Ascending aorta (tissue), 2 donors: ENCODE measurements at places on chromosomes 5 and 9.
A peak's percentile ranks its signal among the peaks of the same experiment; 100 is the strongest.

DNA sequence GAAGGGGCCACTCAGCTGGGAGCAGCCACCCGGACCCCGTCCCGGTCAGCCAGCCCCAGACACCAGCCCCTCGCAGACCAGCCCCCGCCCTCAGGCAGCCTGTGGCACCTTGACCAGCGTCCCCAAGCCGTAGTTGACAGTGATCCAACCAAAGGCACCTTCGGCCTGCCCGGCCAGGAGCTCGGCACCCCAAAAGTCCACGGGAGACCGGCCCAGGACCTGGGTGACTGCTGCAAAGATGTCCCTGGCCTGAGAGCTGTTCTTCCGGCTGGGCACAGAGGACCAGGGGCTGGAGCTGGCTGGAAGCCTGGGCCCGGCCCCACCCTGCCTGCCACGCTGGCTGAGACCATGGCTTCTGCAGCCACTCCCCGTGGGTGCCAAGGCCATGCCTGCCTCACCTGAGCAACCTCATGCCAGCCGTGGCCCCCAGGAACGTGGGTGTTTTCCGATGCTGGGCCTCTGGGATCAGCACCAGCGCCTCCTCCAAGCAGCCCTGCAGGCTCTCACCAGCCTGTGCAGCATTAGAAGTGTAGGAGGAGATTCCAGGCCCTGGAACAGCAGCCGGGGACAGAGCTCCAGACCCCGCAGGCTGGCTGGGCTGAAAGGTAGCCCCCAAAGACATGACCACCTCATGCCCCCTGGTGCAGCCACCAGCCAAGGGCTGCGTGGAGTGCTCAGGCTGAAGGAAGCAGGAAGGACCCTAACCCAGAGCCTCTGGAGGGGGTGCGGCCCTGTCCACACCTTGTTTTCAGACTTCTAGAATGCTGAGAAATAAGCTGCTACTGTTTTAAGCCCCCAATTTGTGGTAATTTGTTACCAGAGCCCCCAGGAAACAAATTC is 4.2 kb downstream of the ENTPD8 start:
- no peak for DNase-seq

- no peak for DNase-seq
Measured at GRCh38 chr9:3367185-3367584, 158.6 kb downstream of the RFX3 start.

DNA sequence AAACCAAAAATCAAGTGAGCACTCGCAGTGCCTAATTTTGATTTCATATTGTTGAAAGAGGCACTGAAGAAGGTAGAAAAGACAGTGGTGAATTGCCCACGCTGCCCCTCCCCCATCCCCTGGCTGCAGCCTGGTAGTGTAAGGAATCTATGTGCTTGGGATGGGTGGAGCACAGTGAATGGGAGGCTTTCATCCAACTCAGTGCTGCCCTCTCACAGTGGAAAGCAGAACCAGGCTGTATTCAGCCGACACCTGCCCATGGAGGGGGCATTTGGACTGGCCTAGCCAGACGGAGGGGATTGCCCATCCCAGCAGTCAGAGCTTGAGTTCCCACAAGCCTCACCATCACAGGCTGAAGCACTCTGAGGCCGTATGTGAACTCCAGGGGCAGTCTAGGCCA is 800.4 kb upstream of the DMAC1 start:
- DNase-seq: no peak

- no peak for DNase-seq
Measured at GRCh38 chr5:117657541-117657940, 1082.9 kb upstream of the SEMA6A start.

DNA sequence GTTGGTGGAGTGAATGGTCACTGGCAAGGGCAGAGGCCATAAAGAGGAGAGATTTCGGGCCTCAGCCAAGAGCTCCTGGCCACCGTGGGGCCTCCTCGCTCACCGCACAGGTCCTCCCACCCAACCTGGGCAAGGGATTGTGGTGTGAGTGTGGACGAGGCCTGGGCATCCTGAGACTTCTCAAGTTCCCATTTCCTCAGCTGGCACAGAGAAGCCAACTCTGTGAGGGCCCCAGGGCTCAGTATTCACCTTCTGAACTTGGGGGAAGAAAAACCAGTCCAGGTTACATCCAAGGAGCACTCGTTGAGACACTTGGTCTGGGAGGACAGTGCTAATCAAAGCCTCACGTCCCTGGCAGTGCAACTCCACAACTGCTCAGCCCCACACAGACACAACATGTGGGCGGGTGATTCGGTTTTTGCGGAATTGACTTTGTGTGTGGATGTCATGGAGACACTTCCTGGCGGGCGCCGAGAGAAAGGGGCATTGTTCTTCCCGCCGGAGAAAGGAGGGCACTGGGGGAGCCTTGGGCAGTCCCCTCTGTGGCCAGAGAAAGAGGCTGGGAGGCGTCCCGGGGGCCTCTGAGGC is 28.5 kb upstream of the NKD2 start:
- no peak for DNase-seq

DNA sequence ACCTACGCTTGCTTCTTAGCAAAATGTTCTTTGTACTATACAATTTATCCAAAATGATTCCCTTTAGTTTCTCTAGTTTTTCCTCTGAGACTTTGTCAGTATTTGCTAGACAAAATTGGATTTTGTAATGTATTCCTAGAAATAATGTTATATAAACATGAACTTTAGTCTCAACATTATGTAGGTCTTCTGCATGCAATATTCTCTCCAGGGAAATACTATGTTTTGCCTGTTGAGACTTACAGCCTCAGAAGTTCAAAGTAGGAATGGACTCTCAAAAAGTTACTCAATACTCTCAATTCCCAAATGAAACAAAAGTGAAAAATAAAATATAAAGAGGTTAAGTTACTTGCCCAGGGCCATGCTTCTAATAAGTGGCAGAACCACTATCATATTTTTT is 24.8 kb upstream of the SMC2 start:
- DNase-seq: no peak

DNA sequence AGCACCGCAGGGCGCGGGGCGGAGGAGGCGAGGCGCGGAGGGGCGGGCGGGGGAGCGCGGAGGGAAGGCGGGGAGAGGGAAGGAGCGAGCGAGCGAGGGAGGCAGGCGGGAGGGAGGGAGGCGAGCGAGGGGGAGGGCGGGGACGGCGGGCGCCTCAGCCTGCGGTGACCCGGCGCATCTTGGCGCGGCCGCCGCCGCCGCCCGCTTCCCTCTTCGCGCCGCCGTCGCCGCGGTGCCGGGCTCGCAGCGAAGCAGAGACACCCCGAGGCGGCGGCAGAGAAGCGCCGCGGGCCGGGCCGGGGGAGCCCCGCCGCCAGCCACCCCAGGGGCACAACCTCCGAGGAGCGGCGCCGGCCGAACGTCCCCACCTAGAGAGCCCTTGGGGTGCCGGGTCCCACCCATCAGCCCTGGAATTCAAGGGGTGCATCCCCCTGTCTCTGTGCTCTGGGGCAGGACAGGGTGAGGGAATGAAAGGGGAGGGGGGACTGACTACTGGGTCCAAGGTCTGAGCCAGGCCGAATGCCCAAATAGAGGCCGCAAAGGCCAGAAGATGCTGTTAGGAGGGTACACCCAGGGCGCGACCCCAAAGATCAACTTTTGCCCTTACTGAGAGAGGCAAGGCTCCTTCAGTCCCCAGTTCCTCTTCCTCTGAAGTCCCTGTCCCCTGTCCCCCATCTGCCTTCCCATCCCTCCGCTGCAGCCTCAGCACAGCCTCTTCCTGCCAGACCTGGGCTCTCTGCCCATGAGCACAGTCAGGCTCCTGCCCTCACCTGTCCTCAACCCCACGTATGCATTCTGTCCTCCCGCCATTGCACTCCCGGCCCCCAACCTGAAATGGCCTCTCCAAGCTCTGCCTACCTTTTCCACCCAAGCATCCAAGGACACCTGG is at the start of gene ADAMTS2:
Gene ADAMTS2, minus strand, starts transcription at position 29 of the 889 bp plus-strand sequence. CDS start 133 bp downstream, outside the sequence.
- DNase-seq: no peak

DNA sequence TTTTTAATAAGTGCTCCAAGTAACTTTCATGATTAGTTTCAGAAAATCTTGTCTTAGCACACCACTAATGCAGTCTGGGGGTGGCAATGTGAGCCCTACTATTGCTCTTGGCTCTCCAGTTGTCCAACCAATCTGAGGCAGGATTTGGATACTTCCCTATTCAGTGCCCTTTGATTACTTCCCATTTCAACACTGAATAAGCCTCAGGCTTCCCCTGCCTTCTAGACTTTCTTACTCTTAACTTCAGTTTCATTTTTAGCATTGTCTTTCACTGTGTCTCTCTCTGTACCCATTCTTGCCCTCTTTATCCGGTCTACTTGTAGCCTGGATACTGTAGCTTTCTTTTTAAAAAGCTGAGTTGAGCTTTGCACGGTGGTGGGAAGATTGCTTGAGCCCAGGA is 186.1 kb downstream of the C9orf152 start:
- DNase-seq: no peak

GRCh38 chr5:132414634-132415378 is 45.3 kb downstream of the SLC22A5 start:
- no peak for DNase-seq

- DNase-seq: no peak
Measured at GRCh38 chr9:122445155-122445749, 32.5 kb downstream of the OR1J1 start.

GRCh38 chr5:75045071-75045470 is 7.3 kb downstream of the GCNT4 start:
- no peak for DNase-seq

- DNase-seq: no peak
Measured at GRCh38 chr5:11602298-11602697, 301.9 kb downstream of the CTNND2 start.

GRCh38 chr5:127754259-127754658 is 51.1 kb downstream of the CCDC192 start:
- DNase-seq: no peak

DNA sequence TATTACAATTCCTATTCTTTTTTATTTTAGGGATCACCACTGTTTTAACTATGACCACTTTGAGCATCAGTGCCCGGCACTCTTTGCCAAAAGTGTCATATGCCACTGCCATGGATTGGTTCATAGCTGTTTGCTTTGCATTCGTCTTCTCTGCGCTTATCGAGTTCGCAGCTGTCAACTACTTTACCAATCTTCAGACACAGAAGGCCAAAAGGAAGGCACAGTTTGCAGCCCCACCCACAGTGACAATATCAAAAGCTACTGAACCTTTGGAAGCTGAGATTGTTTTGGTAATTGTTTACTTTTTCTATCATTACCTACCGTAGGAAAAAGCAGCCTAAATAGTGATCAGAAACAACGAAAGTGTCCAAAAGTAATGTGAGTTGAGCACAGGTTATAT is 6.4 kb downstream of the GABRA6 start:
- DNase-seq: no peak

- no peak for DNase-seq
Measured at GRCh38 chr5:172185096-172185461, 2.9 kb downstream of the STK10 start.

DNA sequence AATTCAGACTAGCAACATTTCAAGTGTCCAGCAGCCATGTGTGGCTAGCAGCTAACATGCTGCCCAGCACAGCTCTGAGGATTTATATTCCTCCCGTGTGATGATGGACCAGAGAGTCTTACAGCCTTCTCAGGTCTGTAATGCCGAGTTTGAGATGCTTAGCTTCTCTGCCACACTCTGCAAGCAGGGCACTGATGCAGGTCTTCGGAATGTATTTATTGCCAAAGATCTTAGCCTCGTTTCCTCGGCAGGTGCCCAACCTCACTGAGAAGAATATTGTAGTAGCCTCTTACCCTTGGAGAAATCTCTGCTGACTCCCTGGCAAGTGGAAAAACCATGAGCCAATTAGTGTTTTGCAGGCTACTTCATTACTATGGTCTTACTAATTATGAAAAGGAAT is 3.7 kb upstream of the RAI14 start:
- no peak for DNase-seq

- DNase-seq: no peak
Measured at GRCh38 chr5:60959156-60959555, 14.2 kb downstream of the NDUFAF2 start.

DNA sequence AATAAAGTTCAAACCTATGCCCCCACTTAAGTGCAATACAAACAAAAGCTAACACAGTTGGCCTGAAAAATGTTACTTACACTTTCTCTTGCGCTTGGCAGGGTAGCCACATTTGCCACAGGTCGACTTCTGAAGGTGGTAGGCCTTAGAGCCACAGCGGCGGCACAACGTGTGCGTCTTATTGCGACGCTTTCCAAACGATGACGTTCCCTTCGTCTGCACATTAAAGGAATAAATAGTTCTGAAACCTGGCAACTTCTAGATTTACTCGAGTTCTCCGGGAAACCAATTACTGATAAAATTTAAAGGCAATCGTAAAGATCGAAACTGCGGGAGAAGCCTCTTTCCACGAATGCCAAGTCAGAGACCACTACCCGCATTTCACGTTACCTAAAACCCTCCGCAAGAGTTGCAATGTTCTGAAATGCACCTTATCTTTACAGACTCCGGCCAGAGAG is 602 bp downstream of the RPL37 start:
- DNase-seq: no peak

GRCh38 chr5:58963361-58963760 is 380.5 kb downstream of the RAB3C start:
- no peak for DNase-seq

- DNase-seq: peak; percentile 33
Measured at GRCh38 chr5:171306781-171307591, 2.1 kb upstream of the TLX3 start.

GRCh38 chr9:123011878-123012528 is 21.5 kb upstream of the GPR21 start:
- no peak for DNase-seq

- DNase-seq: no peak
Measured at GRCh38 chr9:125758986-125759763, 12.0 kb downstream of the PBX3 start.

GRCh38 chr5:92429646-92430045 is 1046.5 kb upstream of the ARRDC3 start:
- no peak for DNase-seq

GRCh38 chr5:86869268-86869667 is 251.5 kb downstream of the COX7C start:
- no peak for DNase-seq
